ENCODE measurements at places on chromosomes 1 and 21.

GRCh38 chr1:155673003-155673402 lies 15.6 kb downstream of the YY1AP1 start:
- no peak for DNase-seq

GRCh38 chr1:63322114-63322943 lies at the start of gene FOXD3:
FOXD3 (plus strand) TSS chr1:63322567; CDS start chr1:63323059, 492 bp downstream.
- DNase-seq: no peak

GRCh38 chr1:177973585-177973984 lies 3.7 kb upstream of the SEC16B start:
- DNase-seq: no peak

- no peak for DNase-seq
Observed at GRCh38 chr1:52569449-52570210, 16.7 kb upstream of the TUT4 start.

DNA sequence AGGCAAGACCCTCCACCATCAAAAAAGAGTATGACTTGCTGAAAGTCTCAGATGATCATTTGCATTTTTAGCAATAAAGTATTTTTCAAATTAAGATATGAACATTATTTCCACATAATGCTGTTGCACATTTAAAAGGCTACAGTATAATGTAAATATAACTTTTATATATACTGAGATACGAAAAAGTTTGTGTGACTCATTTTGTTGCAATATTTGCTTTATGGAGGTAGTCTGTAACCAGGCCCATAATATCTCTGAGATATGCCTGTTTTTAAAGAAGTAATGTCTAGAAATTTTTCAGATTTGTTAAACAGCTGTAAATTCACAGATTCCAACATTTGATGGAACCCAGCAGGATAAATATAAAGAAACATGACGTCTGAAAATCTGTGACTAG lies 86.7 kb downstream of the MAN1A2 start:
- DNase-seq: no peak

GRCh38 chr21:23955135-23955843 lies 1652.0 kb downstream of the MRPL39 start:
- DNase-seq: no peak

DNA sequence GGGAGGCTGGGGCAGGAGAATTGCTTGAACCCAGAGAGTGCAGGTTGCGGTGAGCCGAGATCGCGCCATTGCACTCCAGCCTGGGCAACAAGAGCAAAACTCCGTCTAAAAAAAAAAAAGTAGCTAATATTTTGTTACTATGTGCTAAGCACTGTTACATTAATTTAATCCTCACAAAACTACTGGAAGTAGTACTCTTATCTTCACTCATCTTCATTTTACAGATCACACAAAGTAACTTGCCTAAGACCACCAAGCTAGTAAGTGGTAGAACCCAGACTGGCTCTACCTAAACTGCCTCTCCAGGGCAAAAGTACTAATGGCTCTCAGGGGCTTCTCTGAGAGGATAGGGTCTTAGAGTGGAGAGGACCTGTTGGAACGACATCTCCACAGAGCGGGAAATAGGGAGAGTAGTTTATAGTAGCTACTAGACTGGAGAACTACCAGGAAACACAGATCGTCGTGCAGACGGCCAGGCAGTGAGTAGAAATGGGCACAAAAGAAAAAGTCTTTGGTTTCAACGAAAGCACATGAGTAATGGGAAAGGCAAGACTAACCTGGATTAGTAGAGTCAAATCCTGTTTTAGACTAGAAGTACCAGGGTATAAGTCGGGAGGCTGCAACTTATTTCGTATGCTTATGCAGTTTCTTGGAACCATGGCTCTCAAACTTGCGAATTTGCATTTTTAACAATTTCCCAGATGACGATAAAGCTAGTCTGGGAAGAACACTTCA lies 1.4 kb downstream of the CLCC1 start:
- no peak for DNase-seq

- DNase-seq: no peak
Observed at GRCh38 chr1:146036241-146036964, 14.9 kb upstream of the HJV start.

DNA sequence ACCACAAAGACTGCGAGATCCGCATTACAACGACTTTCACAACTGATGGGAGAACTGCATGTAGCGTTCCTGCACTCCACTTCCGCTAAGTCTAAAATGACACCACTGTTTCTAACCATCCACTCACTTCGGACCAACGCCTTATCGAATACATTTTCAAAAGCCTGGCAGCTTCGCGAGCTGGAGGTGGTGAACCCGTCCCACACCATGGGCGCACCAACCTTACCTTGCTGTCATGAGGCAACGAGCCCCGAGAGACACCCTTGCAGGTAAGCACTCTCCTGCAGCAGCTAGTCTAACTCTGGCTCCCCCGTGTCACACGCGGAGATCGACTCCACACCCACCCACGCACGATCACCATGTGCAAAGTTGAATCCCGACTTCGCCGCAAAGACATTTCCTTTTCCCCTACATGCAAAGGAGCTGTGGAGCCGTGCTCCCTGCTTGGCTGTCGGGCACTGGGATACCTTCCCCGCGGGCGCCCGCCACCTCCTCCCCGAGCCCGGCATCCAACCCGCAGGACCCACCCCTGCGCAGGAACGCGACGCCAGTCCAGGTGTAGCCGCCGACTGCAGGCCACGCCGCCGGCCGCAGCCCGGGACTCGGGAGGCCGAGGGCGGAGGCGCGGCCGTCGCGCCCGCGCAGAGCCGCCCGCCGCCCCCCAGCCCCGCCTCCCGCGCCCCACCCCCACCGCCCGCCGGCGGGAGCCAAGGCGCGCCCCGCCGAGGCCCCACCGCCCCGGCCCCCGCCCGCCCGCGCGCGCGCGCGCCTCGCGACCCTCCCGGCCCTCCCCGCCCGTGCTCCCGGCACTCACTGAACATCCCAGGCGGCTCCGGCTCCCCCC lies 629 bp downstream of the TAF5L start:
- peak; percentile 28 for DNase-seq

DNA sequence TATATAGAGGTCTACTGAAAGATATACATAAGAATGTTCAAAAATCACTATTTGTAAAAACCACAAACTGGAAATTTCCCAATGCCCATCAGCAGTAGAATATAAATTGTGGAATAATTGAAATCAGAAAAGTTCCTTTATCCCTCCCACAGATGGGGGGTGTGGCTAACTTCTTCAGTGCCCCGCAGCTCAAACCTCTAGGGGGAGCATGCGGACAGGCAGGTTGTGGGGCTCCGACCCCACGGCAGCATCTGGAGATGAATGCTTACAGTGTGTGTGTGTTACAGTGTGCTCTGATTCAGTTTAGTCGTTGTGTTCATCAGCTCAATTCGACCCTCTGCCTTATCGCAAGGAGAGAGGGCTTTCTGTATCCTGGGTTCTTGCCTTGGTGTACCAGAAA lies 262.1 kb upstream of the LRRC7 start:
- no peak for DNase-seq

DNA sequence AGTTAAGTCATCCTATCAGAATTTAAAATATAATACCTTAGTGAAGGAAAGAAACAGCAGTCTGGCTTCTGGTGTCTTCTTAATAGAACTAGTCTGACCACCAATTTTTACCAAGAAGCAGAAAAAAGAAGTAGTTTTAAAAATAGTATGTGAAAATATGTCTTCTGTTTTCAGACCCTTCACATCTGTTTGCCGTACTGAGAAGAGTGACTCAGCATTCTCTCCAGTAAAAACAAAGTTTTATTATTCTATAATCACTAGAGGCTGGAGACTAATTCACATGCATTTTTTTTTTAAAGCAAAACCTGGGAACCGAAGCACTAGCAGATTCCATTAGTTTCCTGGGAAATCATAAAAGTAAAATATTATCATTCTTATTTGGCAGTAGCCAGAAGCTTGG lies 163.8 kb downstream of the COL24A1 start:
- no peak for DNase-seq

DNA sequence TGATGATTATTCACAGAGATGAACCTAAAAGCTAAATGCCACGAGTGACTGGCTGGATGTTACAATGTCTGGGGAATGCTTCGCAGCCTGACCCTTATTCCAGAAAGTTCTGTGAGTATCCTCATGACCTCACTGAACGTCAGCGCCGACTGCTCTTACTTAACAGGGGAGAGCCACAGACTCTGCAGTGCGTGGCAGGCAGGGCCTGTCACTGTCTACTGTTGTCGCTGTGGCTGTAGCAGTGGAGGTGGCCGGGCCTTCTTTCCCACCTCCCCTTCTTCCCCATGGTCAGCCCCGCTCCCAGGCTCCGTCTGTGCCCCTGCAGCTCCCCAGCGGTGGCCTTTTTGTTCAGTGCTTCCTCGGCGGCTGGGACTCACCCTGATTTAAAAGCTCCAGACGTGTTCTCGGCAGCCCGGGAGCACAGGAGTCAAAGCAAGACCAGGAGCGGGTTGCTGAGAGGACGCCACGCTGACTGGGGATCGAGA lies 52.2 kb upstream of the TARBP1 start:
- no peak for DNase-seq

DNA sequence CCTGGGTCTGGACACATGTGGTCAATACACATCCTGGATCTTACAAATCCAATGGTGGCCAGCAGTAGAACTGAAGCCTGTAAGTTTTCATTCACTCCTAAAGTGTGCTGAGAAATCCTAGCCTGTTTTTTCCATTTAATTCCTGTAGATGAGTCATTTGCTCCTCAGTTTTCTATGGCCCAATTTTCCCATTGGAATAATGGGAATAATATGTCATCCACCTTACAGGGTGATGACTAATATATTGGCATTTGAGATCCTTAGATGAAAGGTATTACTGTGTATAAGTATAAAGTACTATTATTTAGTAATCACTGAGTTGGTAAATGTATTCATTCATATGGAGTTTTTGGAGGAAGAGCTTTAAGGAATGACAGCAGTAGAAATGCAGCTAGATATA lies 89.7 kb upstream of the ADAR start:
- DNase-seq: no peak

DNA sequence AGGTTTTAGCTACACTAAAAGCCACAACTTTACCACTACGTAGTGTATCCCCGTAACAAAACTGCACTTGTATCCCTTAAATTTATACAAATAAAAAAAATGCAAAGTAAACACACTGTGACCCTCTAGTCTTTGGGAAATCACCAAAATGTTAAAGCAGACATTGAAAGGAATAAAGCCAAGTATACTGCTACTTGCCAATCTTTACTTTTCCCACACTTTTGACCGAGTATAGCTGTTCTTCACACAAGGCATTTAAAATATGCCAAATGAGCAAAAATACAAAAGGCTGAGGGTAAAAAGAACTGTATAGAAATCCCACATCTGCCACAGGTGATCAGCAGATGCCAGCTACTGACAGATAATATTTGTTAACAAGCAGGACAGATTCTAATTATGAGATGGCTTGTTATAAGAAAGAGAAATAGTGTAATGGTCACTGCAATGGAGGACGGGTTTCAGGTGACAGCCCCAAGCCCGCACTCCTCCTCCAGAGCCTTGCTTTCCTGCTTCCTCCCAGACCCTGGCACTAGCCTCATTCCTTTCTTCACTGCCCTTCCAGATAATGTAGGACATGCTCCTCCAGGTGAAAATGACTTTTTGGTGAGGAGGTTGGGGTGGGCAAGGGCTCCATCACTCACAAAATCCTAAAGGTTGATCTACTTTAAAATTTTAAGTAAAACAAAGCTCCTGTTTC lies 18.1 kb downstream of the KCNT2 start:
- DNase-seq: no peak

DNA sequence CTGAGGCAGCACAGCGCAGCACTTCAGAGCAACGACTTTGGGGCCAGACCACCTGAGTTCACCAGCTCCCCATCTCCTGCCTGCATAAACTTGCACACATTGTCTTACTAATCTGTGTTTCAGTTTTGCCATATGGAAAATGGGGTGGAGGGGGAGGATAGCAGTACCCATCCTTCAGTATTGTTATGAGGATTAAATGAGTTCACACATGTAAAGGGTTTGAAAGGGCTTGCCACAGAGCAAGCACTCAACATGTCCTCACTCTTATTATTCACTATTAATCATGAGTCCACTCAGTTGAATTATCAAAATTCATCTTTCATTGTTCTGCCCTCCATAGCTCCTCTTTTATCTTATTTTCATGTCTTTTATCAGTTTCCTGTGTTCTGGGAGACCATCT lies 40.1 kb upstream of the BMP8B start:
- DNase-seq: no peak

DNA sequence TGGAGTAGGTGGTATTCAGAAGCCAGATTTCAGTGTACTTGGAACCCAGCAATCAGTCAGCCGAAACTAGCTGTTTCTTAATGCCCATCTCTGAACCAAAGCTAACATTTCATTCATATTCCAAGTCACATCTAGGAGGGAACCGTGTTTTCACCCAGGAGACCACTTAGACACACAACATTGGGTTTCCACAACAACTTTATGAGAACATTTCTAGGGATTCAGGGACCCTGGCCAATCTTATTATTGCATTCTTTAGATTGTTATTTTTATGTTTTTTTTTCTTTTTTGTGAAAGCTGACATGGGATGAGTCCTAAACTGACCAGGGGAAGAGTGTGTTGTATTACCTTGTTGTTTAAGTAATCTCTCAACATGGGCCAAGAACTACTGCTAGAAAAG lies 72.5 kb upstream of the KIAA0040 start:
- DNase-seq: no peak

- no peak for DNase-seq
Observed at GRCh38 chr1:19062258-19063029, 106.0 kb upstream of the IFFO2 start.
